ENCODE measurements at places on chromosomes 13 and 19.
A peak's percentile ranks its signal among the peaks of the same experiment; 100 is the strongest.

DNA sequence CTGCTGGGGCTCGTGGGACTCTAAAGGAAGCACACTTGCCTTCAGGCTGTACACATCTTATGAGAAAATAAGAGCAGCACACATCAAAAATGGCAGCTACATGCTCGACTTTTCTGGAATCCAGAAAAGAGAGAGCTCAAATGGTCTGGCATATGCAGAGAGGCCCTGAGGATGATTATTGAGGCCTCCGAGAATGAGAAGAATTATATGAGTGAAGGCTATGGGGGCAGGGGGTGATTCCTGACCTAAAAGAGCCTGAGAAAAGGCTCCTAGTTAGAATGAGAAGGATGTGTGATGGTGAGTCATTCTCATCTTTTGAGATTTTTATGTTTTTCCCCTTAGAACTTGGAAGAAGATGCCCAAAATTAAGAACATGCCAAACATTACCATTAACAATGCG, 97.1 kb downstream of the HSPH1 start:
- peak; percentile 31 for DNase-seq

- no peak for DNase-seq
Measured at GRCh38 chr19:39124136-39124764, 1.3 kb upstream of the PAK4 start.

DNA sequence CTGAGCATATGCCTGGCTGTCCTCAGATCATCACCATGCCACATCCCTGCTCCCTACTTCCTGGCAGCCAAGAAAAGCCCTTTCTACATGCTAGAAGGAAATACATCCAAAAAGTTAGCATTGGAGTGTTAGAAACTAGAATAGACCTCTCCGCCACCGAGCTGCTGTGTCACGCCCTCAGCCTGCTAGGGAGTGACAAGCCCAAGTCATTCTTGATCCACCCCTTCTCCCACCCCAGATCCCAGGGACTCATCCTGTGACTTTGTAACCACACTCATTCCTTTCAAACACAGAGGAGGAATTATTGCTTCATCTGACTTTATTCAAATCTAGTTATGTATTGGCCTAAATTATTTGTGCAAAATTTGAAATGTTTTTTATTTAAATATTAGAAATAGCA, 45.3 kb downstream of the POLR1D start:
- DNase-seq = no peak

GRCh38 chr13:43650882-43651281, 135.9 kb downstream of the ENOX1 start:
- peak; percentile 22 for DNase-seq

DNA sequence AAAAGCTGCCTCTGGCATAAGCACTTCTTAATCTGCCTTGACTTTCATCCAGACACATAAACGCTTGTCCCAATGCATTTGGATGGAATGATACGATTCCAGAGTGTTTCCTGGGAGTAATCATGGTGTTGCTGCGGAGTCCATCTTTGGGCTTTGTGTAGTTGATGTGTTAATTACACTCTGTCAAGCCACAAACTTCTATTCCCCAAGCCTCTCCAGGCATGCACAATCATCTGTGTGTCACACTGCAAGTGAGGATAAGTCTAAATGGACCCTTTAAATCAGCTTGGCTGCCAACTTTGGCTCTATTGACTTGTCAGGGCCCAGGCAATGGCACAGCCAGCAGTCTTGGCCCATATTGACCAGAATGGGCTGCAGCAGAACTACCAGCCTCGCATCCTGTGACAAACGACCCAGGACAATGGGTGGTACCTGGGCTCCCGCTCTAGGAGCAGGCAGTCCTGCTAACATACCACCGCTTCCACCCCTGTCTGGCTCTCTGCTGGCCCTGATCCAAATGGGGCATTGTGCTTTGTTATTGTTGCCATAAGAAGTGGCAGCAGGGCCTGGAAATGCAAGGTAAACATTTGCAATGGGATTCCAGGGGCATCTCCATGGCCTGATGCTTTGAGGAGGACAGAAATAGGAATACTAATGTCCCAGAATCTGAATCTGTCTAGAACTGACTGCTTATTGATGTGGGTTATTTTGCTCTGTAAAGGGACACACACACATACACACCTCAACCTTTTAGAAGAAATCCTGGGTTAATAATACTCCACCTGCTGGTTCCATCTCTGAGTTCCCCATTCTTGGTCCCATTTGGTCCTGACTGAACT, 127.2 kb downstream of the DNAJC15 start:
- DNase-seq = no peak
